ENCODE measurements at places on chromosomes 13 and 19.

GRCh38 chr19:13932911-13933393 is 5.3 kb downstream of the PODNL1 start:
- DNase-seq: no peak

DNA sequence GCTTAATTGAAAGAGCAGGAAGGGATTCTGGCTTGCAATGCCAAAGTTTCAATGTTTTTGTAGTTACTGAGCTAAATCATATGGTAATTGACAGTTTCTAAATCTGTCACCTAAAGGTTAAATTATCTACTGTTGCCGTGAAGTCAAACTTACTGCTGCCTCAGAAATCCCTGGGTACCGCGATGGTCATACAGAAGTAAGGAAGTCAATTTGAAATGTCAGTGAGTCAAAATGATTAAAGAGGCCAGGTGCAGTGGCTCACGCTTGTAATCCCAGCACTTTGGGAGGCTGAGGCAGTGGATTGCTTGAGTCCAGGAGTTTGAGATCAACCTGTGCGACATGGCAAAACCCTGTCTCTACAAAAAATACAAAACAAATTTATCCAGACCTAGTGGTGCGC is 48.8 kb upstream of the TPM4 start:
- DNase-seq: no peak

DNA sequence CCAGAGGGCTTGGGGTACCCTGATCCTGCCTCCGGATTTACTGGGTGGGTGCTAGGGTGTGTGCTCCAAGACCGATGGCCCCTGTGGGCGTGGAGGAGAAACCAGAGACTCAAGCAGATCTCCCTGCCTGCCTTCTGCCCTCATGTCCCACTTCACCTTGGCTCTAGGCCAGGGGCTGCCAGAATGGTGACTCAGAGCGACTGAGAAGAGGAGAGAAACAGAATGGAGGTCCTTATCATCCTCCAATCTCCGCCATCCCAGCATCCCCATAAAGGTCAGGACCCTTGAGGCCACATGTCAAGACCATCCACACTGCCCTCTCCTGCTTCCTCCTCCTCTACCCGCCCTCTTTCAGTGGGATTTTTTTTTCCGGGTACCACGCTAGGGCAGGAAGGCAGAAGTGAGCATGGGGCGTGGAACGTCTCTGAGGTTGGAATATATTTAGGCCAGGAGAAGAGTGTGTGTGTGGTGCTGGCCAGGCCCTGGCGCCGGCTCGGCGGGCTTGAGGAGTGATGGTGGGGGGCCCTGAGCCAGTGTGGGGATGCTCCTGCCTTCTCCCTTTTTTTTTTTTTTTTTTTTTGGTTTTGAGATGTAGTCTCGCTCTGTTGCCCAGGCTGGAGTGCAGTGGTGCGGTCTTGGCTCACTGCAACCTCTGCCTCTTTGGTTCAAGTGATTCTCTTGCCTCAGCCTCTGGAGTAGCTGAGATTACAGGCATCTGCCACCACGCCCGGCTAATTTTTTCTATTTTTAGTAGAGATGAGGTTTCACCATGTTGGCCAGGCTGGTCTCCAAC is 22.3 kb downstream of the IER2 start:
- DNase-seq: no peak

DNA sequence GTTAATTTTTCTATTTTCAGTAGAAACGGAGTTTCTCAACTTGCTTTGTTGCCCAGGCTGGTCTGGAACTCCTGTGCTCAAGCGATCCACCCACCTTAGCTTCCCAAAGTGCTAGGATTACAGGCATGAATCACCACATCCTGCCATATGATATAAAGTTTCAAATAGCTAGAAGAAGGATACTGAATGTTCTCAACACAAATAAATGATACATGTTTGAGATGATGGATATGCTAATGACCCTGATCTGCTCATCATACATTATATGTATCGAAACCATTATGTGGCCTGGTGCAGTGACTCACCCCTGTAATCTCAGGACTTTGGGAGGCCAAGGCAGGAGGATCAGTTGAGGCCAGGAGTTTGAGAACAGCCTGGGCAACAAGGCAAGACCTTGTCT is 11.5 kb downstream of the CIB3 start:
- DNase-seq: no peak

DNA sequence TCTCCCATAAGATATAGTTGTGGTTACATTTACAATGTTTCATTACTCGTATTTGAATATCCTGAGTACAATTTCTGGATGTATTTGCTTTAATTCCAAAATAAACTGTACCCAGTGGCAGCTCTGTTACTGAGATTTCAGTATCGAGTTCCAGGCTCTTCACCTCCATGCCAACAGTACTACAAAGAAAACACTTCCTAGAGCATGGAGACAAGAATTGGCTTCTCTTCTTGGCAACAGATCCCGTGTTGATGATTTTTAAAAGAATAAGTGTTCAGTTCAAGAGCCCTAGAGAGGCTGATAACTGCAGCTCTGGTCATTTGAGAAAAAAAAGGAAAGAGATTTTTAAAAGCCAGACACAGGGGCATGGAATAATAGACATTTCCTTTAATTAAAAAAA is 302.8 kb downstream of the EFNB2 start:
- no peak for DNase-seq

GRCh38 chr13:20359335-20359734 is 127.2 kb upstream of the GJB6 start:
- no peak for DNase-seq

DNA sequence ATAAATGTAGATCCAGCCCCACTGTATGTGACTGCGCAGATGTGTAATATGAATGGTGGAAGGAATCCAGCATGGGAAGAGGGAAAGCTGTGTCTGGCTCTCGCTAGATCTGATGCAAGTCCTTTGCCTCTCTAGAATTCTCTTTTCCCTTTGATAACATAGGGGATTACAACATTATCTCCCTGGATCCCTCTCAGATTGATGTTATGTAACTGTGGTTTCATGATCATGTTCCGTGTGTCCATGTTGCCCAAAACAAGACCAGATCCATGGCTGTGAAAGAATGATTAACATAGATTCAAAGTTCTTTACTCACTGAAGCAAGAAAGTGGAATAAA is 184.0 kb upstream of the UBL3 start:
- DNase-seq: no peak

- no peak for DNase-seq
These were observed 43.5 kb upstream of the RGCC start for GRCh38 chr13:41413872-41414271.

DNA sequence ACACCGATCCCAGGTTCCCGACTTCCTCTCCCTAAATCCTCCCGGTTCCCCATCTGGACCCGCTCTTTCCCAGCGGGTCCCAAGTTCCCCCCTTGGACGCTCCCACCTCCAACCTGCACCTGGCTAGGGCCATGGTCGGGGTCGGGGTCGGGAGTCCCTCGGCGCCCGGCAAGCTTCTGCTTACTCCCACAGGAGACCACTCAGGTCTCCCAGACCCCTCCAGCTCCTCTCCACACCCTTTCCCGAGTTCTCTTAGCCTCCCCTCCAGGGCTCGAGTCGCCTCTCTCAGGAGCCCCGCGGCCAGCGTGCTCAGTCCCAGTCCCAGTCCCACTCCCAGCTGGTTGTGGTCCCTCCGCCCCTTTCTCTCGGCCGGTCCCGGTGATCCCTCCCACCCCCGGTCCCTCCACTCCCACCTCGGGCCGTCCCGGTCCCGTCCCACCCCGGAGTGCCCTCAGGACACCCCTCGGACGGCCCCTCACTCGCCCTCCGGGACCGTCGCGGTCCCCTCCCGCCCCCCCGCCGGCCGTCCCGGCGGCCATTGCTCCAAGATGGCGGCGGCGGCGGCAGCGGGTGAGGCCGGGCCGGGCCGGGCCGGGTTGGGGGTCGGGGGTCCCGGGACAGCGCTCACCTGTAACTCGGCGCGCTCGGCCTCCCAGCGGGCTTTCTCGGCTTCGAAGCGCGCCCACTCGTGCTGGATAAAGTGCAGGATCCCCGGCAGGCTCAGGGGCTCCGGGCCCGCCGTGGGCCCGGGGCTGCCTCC is at the start of gene FKRP:
Gene FKRP, plus strand, starts transcription at position 537 of the 760 bp plus-strand sequence. CDS start 9,394 bp downstream, outside the sequence.
- DNase-seq: peak; percentile 17

DNA sequence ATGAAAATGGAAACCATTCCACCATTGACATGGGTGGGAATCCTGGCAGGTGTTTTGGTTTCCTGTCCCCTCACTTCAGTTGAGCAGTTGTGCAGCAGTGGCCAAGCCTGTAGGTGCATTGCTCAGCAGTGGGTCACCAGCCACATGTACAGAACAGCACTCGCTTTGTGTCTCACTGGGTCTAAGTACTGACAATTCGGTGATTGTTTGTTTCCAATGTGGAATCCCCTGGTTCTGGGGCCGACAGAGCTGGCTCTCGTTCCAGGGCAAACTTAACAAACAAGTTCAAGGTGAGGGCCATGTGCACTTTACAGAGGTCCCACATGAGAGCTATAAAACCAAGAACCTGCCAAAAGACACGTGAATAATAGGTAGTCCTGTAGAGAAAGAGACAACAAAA is 54.1 kb upstream of the SPATA13 start:
- no peak for DNase-seq

DNA sequence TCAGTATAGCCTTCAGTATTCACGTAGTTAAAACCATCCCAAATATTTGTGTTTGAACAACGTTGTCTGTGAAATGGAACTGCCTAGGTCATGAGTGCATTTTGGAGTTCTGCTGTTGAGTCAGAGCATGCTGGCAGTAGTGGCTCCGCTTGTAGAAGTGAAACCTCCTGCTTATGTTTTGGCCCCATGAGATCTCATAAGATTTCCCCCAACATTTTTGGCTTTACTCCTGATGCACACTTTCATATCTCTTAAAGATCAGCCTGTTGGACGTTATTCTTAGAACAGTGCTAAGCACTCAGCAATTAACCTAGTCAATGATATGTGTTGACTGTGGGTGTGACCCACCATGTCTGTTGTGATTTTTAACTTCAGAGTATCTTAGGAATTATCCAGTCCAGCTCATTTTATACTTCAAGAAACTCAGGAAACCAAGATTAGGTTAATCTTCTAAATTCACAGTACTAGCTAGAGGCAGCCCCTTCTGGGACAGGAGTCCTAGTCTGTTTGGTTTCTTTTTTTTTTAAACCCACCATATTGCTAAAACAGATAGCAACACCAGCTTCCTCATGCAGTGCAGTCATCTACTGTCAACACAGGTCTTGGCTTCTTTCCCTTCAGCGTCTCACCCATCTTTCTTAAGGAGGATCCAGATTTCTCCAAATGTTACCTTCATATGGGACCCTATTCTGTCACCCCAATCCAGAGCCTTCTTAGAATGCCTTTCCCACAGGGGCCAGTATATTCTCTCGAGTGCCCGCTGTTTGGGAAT is 26.2 kb downstream of the RAP2A start:
- no peak for DNase-seq

- no peak for DNase-seq
These were observed 122.3 kb downstream of the SLC7A1 start for GRCh38 chr13:29473166-29473565.

- no peak for DNase-seq
These were observed 298.8 kb downstream of the SHISA2 start for GRCh38 chr13:25752957-25753551.

- no peak for DNase-seq
These were observed 45.1 kb upstream of the TEX29 start for GRCh38 chr13:111275382-111275781.

- DNase-seq: no peak
These were observed 14.4 kb downstream of the FOXO1 start for GRCh38 chr13:40651866-40652587.

DNA sequence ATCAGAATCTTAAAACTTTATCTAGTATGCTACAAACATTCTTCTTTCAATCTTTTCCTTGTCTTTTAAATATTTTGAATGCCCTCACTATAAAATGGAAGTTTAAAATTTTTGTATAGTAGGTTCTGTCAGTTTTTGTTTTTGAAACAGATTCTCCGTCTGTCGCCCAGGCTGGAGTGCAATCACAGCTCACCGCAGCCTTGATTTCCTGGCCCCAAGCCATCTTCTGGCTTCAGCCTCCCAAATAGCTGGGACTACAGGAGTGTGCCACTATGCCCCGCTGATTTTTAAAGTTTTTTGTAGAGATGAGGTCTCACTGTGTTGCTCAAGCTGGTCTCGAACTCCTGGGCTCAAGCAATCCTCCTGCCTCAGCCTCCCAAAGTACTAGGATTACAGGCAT is 20.7 kb downstream of the PHF11 start:
- DNase-seq: no peak

- no peak for DNase-seq
These were observed 83.6 kb upstream of the KLF12 start for GRCh38 chr13:74217811-74218210.

GRCh38 chr13:75333103-75333502 is 148.9 kb downstream of the TBC1D4 start:
- DNase-seq: no peak

DNA sequence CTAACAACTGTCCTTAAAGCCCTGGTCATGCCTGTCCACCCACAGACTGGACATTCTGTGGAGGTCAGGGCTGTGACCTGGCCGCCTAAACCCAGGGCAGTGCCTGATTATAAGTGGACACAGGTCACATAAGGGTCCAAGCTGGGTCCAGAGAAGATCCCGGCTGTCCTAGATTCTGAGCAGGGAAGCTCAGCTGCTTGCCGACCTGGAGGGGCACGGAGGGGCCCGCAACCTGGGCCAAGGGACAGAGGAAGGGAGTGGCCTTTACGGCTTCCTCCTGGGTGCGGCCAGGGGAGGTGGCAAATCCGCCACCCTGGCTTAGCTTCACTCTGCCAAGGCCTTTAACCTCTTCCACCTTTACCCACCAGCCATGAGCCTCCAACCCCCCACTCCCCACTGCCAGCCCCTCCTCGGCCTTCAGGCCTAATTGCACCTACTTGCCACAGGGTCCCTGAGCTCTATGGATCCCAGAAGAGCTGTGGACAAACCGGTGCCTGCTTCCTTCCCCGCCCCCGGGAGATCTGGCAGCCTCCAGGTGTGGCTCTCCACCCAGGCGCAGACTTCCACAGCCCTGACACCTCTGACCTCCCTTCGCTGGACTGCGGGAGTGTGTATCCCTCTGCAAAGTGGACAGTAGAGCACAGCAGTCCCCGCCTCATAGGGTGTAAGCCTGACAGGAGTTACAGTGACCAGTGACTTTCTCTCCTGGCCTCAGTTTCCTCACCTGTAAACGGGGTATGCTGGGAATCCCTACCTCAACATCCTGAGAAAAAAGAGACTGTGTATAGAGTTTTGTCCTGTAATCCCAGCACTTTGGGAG is 1.7 kb downstream of the CD320 start:
- DNase-seq: peak; percentile 1

DNA sequence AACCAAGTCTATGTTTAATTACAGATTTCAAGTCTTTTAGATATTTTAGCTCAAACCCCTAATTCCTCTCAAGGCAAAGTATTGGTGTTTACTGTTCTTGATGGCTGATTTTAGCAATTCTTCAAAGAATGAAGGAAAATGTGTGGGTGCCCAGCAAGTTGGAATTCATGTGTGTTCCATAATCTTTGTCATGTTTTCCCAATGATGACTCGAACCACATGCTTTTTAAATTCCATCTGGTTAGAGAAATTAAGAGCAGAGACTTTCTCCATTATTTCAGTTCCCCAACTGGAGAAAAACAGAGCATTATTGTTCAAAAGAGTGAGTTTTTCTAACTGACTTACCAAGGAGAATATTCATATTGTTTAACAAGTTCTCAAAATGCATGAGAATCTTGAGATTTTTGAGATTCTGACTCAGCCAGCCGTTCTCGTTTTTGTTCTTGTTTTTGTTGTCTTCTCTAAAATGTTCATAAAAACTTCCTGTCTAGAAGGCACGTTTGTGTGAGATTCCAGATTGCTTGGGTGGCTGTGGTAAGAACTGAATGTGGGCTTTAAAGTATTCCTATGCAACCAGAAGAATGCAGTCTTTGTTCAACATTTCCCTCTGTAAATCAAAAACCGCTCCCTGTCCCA is 404.7 kb downstream of the IRS2 start:
- no peak for DNase-seq
